ENCODE measurements at places on chromosomes 12 and 14.

DNA sequence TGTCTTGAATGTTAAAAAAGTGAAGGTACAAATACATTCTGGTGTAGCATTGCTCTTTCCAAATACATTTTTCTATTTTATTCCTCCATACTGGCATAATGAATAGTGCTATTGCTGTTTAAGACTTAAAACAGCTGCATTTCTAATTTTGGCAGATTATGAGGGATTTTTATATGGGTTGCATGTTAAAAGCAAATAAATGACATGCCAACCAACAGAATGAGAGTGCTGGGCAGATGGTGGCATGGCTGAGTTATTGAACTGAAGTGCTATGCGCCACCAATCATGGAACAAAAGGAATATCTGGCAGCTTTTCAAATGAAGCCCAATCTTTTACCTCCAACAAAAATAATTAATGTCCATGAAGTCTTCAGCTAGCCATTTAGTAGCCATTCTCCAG is 215.0 kb downstream of the PRKD1 start:
- no peak for DNase-seq

- no peak for DNase-seq
Measured at GRCh38 chr14:86787717-86788116, 1205.3 kb downstream of the GALC start.

GRCh38 chr14:81330619-81331122 is 69.5 kb downstream of the STON2 start:
- no peak for DNase-seq

DNA sequence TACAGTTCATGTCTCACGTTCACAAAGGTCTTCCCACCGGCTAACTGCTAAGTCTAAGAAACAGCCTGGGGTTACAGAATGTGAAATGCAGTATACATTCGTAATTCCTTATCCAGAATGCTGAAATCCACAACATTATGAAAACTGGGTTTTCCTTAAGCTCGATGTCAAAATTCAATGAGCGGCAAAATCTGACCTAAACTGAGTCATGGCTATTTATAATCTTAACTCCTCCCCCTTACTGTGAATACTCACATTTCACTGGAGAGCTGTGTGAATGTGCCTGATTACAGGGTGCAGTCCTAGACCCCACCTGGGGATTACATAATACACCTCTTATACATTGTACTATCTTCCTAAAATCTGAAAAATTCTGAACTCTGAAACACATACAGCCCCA is 35.3 kb downstream of the STX2 start:
- no peak for DNase-seq

GRCh38 chr14:61498303-61498702 is 176.9 kb downstream of the PRKCH start:
- DNase-seq, result no peak
